ENCODE measurements at places on chromosomes 7 and 10.
A peak's percentile ranks its signal among the peaks of the same experiment; 100 is the strongest.

- no peak for DNase-seq
Measured at GRCh38 chr7:4699841-4700240, 17.7 kb downstream of the FOXK1 start.

- no peak for DNase-seq
Measured at GRCh38 chr10:73577788-73578187, 13.4 kb downstream of the USP54 start.

- DNase-seq: peak; percentile 82
Measured at GRCh38 chr7:47591655-47592572, 10.0 kb upstream of the TNS3 start.

- DNase-seq: no peak
Measured at GRCh38 chr7:67432536-67433234, 436.1 kb downstream of the TYW1 start.

GRCh38 chr7:27697861-27698430 is 35.3 kb upstream of the HIBADH start:
- DNase-seq: no peak

- no peak for DNase-seq
Measured at GRCh38 chr7:85025312-85025756, 161.5 kb downstream of the SEMA3D start.

DNA sequence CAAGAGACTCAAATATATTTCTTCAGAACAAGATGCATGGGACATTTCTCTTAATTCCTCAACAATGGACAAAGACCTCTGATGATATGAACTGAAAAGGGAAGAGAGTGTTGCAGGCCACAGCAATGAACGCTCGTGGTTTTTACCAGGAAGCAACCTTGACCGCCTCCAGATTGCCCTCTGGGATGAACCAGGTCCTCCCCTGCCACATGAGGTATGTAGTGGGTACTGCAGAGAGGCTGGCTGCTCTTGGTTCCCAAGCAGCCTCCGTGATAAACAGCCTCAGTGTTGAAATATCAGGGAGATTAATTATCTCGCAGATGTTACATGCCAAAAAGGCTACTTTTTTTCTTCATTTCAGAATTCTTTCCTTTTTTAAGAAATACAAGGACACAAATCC is 338.8 kb downstream of the ELMO1 start:
- no peak for DNase-seq

DNA sequence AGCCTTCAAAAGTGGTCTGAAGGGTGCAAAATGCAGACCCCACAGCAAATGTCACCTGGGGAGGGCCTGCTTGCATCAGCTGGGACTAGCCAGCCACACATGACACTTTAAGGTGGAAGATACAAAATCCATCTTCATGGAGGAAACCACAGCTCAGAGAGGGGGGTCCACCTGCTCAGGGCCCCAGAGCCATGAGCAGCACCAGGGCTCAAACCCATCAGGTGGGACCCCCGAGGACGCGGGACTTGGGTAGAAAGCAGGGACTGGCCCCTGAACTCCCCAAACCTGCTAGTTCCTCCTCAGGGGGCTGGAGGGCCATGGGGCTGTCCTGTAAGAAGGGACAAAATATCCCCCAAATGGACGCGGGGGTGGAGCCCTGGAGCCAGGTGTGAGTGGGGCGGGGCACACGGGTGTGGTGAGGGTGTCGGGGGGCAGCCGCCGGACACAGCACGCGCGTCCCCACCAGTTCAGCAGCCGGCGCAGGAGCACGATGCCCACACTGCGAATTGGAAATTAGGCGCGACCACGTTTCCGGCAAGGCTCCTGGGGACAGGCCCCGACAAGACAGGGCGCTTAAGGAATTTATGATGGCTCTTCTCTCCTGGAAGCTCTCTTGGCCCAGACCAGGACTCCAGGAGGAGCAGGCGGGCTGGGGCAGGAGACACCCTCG is 8.0 kb downstream of the PDGFA start:
- DNase-seq: no peak

DNA sequence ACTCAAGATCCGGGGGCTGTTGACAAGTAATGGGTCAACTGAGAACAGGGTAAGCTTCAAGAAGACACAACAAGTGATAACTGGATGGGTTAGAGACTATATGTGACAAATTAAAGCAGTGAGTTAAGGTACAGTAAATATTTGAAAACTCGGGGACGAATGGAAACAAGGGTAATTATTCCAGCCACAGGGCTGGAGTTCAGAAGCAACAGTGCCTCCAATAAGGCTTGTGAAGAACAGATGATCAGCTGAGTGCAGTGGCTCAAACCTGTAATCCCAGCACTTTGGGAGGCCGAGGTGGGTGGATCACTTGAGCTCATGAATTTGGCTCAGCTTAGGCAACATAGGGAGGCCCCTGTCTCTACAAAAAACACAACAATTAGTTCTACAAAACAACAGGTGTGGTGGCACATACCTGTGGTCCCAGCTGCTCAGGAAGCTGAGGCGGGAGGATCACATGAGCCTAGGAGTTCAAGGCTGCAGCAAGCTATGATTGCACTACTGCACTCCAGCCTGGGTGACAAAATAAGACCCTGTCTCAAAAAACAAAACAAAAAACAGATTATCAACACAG is 20.5 kb upstream of the DLD start:
- no peak for DNase-seq

GRCh38 chr10:78649429-78649828 is 419.3 kb upstream of the ZMIZ1 start:
- DNase-seq: no peak

- DNase-seq: no peak
Measured at GRCh38 chr7:112748381-112748780, 41.8 kb downstream of the TMEM168 start.

DNA sequence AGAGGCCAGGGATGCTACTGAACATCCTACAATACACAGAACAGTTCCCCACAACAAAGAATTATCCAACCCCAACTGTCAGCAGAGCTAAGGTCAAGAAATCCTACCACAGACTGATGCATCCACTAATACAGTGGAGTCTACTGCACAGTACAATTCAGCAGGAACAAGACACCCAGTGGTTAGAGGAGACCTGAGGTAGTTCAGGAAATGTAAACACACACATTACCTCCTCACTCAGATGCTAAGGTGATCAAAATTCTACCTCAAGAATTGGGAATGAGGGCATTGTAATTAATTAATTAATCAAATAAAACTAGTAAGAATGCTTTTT is 91.4 kb downstream of the ZFAND4 start:
- DNase-seq: no peak

- DNase-seq: no peak
Measured at GRCh38 chr10:299512-299911, 164.3 kb downstream of the ZMYND11 start.

DNA sequence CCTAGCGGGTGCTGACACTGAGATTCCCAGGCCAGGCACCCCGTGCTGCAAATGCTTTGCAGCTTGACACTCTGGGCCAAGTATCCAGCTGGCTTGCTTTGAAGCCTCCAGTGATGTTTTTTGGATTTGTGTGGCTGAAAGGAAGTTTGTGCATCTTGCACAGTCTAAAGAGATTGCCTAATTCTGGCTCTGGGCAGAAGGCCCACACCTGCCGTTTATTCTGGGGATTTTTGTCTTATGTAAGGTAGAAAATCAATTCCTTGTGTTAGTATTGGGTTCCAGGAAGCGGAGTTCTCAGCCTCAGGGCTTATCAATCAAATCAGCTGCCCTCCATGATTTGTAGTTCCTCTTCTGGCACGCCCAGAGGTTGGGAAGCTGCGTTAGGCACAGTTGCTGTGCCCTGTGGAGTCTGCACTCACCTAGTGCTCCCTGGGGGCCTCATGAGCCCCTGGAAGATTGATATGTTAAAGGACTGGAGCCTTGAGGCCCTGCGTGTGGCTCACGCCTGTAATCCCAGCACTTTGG is 8.4 kb upstream of the PURB start:
- DNase-seq: no peak

DNA sequence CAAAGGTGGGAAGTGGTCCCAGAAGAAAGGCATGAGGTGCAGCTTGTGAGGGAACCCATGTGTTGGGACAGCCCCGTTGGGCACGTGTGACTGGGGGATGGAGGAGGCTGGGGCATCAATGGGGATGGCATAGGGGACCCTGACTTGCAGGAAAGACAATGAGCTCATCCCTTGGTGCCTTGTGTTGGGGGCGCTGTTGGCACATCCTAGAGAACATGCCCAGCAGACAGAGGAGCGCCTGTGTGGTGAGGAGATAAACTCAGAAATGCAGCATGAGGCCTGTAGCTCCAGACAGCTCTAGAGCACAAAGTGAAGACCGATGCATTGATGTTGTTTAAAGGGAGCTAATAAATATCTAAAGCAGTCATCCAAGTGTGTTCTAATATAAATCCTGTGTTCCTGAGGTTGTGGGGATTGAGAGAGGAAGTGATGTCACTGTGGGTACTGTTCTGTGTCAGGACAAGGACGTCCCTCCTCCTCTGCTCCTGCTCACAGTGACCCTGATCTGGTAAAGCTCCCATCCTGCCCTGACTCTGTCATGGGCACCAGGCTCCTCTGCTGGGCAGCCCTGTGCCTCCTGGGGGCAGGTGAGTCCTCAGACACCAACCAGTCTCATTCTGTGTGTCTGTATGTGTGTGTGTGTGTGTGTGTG is 126.1 kb upstream of the PRSS58 start:
- peak; percentile 11 for DNase-seq

DNA sequence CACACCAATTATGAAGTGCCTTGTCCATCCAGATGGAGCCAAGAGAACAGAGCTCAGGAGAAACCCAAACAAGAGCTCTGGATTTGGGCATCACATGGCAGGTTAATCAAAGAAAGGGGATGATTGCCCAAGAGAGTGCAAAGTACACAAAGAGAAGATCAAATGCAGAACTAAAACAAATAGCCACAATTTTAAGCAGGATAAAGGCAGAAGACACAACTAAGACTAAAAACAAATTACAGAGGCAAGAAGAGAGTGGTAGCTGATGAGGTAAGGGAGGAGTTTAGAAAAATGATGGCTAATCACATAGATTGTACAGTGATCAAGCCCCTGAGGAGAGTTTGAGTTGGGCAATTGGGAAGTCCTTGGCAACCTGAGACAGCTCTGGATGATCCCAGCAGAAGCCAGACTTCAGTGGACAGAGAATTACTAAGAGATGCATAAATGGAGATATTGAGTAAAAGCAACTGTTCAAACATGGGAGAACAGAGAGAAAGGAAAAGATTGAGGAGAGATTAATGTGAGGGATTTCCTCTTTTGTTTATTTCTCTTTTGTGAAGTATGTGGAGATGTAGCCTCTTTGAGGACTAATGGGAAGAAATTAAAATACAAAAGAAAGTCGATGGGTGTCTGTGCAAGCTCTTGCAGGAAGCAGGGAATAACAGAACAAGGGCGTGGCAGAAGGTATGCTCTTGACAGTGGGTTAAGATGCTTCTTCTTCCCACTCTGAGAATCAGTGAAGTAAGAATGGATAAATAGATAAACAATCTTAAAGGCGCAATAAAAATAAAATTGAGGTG is 101.9 kb downstream of the LRRN3 start:
- DNase-seq: no peak

DNA sequence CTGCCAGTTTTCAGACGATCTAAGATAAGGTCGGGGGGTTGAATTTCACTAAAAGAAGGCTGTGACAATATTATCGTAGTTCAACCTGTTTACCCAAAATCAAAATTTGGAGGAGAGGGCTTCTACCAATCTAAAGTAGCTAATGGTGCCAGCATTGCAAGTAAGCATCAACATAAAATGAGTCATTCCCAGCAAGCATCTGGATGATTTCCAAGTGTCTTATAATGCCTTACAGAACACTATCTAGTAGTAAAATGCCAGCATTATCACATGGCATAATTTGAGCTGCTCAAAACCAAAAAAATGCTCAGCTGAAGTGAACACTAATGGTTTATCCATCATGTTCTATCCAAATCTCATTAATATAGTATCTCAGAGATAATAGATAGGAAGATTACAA is 1193.9 kb downstream of the DNAJB9 start:
- no peak for DNase-seq

DNA sequence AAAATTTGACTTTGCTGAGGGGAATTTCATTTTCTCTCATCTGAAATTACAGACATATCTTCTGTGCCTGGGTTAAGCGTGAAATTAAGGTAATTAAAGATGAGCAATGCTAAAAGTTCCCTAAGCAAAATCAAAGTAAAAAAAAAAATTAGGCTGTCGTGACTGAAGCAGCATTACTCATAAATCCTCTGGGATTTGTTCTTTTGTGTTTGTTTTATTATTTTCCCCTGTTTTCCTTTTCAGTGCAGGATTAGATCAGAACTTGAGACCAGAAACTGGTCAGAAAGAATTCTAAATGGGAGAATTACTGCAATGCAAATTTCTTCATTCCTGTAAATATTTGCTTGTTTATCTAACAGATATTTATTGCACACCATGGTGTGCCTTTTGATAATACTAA is 141.4 kb upstream of the BET1 start:
- no peak for DNase-seq

All from urothelium cell line (cell line).